Omental fat pad (tissue), 4 donors: ENCODE measurements at places on chromosomes 1 and 21. TPM values are rescaled to one million over a fixed set of nuclear protein-coding genes. Genes with fewer than 3 reads are reported as not detected.

VASH2 gene
- 7.6 TPM for total RNA-seq

FHAD1 gene
- total RNA-seq = not detected

HRNR gene
- not detected for total RNA-seq

LORICRIN gene
- total RNA-seq = not detected

CDC20 gene
- total RNA-seq = 2.4 TPM

GJA8 gene
- total RNA-seq = not detected

SSX2IP gene
- 2.3 TPM for total RNA-seq

OLIG1 gene
- not detected for total RNA-seq

GRCh38 chr1:116690396-116690848 lies 22.9 kb upstream of the IGSF3 start:
- DNase-seq = no peak

DNA sequence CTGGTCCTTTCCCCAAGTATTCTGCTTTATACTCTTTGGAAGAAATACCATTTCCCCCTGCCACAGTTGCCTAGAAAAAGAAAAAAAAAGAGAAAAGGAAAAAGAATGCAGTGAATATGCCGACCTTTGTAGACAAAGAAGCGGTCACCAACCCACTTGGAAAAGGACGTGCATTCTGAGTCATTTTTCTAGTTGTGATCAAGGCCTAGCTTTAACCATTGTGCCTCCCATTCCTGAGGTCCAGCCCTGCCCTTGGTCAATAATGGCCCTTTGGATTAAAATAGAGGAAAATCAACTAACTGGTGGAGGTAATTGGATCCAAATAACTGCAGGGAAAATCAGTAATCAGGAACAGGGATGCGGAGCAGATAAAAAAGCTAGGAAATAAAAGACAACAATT lies 24.8 kb downstream of the S1PR1 start:
- no peak for DNase-seq

DNA sequence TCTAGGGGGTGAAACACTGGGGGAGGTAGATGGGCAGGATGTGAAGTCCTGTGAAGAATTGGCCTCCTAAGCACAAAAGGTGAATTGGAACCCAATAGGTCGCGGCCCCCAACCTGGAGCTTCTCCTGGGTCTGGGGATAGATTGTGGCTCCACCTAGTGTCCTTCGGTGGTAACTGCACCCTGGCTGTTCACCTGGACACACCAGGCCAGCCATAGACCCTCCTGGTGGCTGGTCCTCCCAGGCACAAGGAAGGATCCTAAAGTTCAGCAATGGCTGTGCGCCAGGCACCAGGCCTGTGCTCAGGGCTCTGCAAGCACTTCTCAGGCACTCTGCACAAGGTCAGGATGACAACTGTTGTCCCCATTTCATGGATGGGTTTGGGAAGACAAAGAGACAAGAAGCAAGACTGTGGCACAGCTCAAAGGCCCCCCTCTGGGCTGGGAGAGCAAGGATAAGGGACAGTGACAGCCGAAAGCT lies 13.5 kb downstream of the ESPN start:
- DNase-seq = peak; percentile 48

DNA sequence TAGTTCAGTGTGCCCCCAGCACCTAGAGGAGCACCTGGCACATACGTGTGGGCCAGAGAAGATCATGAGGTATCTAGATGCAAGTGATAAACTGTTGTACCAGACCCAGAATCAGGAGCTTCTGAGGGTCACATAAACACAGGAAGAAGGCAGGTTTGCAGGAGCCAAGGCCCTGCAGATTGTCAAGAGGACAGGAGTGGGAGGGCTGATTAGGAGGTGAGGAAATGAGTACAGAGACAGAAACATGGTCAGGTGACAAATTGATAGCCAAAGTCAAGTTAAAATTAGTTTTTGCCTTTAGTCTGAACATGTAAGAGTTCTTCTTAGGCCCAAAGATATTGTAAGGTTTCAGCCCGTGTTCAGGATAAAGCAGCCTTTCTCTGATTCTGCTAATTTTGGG lies 14.0 kb upstream of the TRAF3IP3 start:
- DNase-seq = no peak

- peak; percentile 64 for DNase-seq
These were observed 17.9 kb downstream of the MTX1 start for GRCh38 chr1:155226188-155226909.

- no peak for DNase-seq
These were observed 35.3 kb downstream of the EPHB2 start for GRCh38 chr1:22745669-22746585.

DNA sequence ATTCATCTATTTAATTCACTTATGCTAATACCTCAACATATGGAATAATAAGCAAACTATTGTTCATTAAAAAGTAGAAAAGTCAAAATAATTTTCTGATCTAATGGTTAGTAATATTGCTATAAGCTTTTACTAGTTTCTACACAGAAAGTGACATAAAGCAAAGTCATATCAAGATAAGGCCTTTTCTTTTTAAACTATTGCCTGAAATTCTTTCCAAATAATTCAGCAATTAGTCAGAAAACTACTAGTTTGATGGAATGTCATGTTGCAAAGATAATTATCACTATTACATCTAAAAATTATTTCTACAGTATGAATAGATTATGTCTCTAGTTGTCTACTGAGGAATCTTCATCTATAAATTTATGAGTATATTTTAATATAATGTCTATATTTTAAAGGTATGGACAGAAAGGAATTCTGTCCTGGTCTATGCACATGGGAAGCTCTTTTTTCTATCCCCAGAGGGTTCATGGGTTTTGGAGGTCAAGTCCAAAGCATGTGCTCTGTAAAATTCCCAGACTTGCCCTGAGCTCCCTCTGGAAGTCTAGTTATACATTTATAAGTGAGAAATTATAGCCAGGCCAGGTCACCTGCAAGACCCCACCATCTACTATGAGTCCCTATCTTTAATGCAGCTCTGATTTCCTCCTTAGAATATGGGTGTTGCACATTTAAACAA lies 84.6 kb upstream of the DPYD start:
- no peak for DNase-seq

DNA sequence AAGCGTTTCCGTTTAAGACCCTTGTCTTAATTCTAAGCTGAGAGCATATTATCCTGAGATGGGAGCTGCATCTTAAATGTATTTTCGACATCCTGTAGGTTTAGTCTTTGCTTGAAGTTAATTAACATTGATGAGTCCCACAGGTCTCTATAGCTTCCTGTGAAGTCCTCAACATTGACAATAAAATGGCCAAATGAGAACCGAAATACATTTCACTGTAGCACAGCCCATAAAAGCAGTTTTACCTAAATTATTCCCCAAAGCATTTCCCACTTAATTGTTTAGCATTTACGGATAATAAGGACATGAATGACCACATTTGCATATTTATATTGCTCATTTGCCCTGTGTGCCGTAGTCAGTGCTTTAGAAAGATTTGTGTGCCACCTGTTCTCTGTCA lies 116.4 kb downstream of the CRB1 start:
- no peak for DNase-seq

GRCh38 chr1:118304722-118305359 lies 119.8 kb upstream of the SPAG17 start:
- no peak for DNase-seq

GRCh38 chr1:12472798-12473551 lies 145.0 kb downstream of the DHRS3 start:
- no peak for DNase-seq

- DNase-seq = no peak
These were observed 17.6 kb upstream of the MAPKAPK2 start for GRCh38 chr1:206666954-206667665.

- no peak for DNase-seq
These were observed 15.2 kb upstream of the ARHGEF2 start for GRCh38 chr1:155993595-155993994.

DNA sequence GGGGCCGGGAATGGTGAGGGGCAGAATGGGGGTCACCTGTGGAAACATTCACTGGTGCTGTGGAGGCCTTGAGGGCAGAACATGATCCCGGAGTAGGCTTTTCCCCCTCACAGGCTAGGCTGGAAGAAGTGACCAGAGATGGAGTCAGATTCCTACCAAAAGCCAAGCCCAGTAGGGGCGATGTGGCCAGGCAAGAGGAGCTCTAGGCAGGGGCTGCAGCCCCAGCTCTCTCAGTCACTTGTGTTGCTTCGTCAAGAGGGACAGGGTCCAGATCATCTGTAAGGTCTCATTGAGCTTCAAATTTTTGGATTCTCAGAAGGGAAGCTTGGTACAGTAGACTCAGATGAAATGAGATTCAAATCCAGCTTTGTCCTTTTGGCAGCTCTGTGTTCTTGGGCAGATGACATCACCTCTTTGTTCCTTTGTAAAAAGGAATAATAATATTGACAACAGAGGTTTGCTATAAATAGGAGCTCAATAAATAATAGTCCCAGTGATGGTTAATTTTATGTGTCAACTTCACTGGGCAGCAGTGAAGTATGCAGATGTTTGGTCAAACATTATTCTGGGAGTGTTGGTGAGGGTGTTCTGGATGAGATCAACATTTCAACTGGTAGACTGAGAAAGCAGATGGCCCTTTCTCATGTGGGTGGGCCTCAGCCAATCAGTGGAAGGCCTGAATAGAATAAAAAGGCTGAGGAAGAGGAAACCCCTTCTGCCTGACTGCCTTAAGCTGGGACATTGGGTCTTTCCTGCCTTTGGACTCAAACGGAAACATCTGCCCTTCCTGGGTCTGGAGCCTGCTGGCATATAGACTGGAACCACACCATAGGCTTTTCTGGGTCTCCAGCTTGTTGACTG lies 324.7 kb upstream of the USP24 start:
- DNase-seq = no peak

DNA sequence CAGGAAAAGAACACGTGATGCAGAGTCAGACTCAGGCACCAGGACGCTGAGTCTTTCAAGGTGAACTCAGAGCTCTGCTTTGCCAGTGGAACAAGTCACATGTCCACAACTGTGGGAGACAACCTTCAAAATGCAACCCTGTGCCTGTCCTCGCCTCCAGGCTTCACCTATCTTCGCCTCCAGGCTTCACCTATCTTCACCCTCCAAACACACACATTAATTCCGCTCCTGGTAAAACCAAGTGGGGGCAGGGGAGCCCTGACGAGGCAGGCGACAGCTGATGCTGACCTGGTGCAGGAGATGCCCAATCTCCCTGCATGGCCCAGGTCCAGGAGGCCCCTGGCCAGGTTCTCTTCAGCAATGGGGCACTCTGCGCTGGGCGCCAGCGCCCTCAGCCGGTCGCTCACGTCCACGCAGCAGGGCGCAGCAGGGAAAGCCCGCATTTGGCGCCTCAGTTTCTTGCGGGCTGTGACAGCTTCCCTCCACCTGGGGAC lies 28.0 kb upstream of the LSS start:
- no peak for DNase-seq

DNA sequence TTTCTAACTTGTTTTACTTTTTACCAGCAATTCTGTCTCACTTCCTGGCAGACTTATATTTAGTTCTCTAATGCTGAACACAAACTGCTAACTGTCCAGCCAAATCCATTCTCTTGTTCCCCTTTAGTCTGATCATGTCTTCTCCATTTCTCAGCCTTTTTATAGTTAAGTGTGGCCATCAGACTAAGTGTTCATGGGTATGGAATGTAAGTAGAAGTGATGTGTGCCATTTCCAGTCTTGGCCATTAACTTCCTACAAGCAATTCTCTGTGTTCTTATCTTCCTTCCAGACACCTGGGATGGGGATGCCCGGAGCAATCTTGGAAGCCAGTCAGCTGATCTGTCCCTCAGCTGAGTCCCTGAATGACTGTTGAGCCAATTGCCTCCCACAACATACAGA lies 165.8 kb downstream of the ST6GALNAC3 start:
- DNase-seq = no peak

DNA sequence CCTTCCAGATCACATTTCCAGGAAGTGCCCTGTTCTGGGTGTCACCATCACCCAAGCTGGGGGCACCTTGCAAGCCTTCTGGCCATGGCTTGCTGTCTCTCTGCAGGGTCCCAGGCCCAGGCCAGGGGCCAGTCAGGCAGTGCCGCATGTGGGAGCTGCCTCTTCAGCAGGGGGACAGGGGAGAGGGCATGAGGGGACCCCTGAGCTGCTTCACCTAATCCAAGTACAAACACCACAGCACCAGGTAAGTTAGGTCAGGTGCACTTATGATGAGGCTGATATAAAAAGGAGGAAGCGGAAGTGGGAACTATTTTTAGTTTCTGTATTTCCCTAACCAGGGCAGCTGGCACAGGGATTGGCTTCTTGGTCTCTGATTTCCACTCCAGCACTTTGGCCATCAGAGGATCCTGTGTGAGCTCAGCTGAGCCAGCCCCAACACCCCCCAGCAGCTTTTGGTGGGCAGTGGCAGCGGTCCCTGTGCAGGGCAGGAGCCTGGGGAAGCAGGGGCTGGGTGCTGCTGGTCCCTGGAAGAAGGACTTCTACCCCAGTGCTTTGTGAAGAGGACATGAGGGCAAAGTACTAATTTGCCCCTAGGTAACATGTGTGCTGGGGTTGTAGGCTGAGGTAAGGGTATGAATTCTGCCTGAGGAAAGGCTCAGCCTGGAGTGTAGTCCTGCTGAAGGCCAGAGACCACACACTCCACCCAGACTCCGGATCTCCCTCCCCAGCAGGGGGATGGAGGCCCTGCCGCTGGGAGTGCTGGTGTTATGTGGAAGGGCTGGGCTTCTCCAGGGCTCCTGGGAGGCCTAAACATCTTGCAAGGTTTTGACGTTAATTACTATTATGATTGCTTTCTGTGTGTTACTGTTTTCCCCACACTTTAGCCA lies 3.3 kb upstream of the PCBP3 start:
- DNase-seq = no peak

DNA sequence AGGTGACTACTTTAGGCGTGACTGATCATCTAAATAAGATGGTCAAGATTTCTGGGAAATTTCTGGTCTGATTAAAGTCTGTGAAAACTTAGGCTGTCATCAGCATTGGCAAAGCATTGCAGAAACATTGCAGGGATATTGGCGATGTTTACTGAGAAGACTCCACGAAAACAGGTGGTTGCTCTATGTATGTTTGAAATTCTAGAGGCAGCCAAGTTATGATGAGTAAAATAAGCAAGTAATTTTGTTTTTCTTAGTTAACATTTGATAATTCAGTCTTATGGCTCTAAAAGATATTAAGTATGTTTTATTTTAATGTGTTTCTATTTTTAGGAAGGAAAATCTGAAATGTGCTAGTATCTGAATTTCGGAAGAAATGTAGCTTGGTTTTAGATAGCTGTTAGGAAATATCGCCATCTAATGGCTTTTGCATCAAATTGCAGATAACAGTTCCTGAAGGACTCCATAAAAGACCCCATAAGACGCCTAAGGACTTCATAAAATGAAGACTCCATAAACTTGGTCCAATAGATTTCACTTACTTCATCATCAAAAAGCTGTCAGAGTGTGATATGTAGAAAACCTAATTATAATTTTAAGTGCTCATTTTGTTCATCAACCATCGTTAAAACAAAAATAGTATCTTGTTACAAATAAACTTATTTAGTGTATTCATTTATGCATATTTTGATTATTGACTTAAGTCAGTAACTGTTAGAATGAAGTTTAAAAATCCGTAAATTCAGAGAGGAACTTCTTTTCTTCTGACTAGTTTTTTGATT lies 344.6 kb downstream of the RYR2 start:
- DNase-seq = no peak

GRCh38 chr1:200893411-200893901 lies 1.2 kb upstream of the INAVA start:
- DNase-seq = no peak

GRCh38 chr1:238088560-238089290 lies 198.0 kb upstream of the ZP4 start:
- DNase-seq = no peak
